ENCODE measurements at places on chromosomes 2 and 18.

DNA sequence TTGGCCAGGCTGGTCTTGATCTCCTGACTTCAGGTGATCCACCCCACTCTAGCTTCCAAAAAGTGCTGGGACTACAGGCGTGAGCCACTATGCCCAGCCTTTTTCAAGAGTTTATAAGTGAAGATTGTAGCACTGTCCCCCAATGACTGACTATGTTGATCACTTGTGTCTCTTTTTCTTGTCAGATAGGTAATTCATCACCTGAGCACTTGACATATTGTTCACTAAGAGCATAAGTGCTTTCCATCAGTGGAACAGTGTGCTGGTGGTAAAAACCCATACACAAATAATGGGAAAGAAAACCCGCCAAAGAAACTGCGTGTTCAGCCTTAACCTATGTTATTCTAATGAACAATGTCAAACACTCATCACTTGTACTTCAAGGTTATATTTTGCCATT, 414.4 kb upstream of the CDH7 start:
- no peak for DNase-seq

- no peak for DNase-seq
Observed at GRCh38 chr2:223729781-223730180, 107.6 kb downstream of the AP1S3 start.

DNA sequence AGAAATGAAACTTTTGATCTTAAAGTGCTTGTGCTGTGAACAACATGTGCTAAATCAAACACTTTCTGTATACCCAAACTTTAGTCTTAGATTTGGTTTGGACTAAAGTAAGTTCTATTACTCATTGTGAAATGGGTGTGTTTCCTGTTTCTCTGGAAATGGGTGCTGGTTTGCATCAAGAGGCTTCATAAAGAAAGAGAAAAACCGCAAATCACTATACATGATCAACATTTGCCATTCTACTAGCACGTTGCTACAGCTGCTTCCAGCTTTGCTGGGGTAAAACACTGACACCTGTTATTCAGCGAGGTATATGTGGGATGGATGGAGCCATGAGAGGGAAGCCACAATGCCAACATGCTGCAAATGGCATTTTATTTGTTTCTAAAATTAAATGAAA, 547.0 kb upstream of the ACVR2A start:
- no peak for DNase-seq

GRCh38 chr2:99471654-99472599, 17.9 kb downstream of the REV1 start:
- DNase-seq, result no peak

GRCh38 chr2:131033786-131034121, 59.5 kb downstream of the FAM168B start:
- DNase-seq, result no peak

- DNase-seq, result no peak
Observed at GRCh38 chr2:120254178-120254577, 1.5 kb downstream of the RALB start.

DNA sequence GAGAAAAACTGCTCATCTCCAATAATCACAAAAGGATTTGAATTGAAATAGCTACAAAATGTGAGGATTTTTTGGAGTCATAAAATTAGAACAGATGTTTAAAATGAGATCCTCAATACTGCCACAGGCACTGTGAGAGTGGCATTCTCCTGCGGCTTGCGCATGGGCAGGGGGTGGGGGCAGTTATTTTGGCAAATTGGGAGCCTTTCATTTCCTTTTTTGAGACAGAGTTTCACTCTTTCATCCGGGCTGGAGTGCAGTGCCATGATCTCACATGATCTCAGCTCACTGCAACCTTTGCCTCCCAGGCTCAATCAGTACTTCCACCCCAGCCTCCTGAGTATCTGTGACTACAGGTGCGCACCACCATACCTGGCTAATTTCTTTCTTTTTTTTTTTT, 42.4 kb downstream of the POMC start:
- DNase-seq, result no peak

All from stimulated activated CD8-positive, alpha-beta memory T cell treated with anti-CD3 and anti-CD28 coated beads, Interleukin-2, amount 100 ng/mL, for 1 hour (primary cell).